ENCODE measurements at places on chromosomes 5 and 9.
A peak's percentile ranks its signal among the peaks of the same experiment; 100 is the strongest.

- DNase-seq: no peak
Observed at GRCh38 chr9:109276469-109277440, 44.1 kb downstream of the EPB41L4B start.

- DNase-seq: no peak
Observed at GRCh38 chr5:59790376-59790775, 103.2 kb downstream of the PDE4D start.

DNA sequence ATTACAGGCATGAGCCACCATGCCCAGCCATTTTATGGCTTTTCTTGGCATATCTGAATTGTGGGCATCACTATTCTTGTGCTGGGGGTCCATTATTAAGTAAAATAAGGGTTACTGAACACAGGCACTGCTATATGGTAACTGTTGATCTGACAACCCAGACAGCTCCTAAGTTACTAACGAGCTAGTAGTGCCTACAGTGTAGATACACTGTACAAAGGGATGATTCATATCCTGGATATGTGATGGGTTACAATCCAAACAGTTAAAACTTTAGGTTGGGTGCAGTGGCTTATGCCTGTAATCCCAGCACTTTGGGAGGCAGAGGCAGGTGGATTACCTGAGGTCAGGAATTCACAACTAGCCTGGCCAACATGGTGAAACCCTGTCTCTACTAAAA, 4.3 kb downstream of the CD14 start:
- DNase-seq: no peak

- no peak for DNase-seq
Observed at GRCh38 chr5:141182248-141182647, at the start of gene PCDHB16. Gene PCDHB16 (plus strand): TSS chr5:141182387. CDS start chr5:141182560, 173 bp downstream.

DNA sequence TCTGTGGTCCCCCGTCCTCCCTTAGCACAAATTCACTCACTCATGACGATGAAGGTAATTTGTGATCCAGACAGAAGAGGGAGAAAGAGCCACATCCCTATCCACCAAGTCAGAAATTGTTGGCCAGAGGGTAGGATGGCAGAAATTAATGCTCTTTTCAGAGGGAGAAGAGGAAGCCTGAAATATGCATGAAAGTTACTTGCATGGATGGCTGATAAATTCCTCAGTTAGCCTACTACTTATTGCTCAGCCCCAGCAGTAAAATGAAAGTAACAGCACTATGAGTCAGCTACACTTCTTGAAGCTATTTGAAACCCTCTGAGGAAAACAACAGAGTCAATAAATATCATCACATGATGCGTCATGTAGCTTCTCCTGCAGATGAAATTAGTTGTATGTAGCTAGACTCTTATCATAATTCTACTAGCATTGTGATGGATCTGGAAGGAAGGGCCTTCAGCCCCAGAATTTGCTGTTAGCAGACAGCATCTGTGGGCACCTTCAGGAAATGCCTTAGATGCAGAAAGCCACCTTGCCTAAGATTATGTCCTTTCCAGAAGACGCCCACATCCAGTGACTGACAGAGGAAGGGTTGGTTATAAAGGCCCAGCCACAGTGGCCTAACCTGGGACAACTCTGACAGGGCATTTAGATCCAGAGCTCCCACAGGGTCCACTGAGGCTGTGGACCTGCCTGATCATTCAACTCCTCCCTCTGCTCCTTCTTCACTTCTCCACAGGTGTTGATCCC, 81.2 kb upstream of the CCDC112 start:
- peak; percentile 77 for DNase-seq

DNA sequence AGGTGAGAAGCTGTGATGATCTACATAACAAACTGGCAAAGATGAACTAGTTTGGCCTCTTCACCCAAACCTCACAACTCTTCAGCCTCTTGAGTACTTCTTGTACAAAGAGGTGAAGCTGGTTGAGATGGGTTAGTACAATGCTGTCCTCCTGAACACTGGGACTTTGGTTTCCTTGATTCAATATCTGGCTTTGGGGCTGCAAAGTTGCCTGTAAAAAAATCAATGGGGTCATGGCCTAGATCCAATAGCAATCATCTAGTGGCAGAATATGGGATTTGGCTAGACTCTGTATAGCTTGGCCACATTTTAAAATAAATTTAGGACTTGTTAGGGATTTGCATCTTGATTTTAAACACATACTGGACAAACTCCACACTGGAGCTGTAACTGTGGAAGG, 179.1 kb downstream of the ADAMTS12 start:
- no peak for DNase-seq

All from AG09319 (cell line).